ENCODE measurements at places on chromosomes 12 and 14.

DNA sequence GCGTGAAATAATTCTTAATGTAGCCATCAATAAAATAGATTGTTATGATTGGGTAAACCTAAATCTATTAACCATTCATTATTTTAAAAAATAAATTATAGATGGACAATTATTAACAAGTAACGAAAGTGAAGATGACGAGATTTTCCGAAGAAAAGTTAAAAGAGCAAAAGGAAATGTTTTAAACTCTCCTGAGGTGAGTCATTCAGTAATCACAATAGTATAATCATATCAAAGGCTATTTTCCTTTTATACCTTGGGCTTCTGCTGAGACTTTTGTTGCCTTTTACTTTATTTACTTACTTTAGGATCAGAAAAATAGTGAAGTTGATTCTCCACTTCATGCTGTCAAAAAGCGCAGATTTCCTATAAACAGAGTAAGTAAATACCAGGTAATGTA lies 45.6 kb downstream of the FANCM start:
- no peaks in the 10 kb centered on the region for H3K27me3 ChIP-seq
- no peak overlapping the region for H3K4me3 ChIP-seq
- DNase-seq: no peak
- peaks cover 7% of the 10 kb centered on the region for H3K36me3 ChIP-seq
- H3K27ac ChIP-seq: no peak overlapping the region

DNA sequence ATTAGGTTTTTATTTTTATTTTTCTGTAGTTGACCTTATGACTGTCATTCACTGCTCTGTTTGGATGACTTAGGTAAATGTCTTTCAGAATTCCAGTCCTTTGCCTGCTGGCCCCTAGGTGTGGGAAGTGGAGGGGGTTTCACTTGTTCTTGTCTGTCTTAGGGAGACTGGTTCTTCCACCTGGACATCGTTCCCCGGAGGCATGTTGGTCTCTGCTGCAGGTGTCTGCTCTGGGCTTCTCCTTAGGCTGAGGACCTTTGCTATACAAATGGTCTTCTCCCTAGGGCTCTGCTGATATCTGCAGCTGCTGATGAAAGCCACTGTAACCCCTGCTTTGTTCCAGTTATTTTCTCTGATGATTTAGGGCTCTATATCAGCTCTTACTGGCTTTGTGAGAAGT lies 97.1 kb downstream of the OTOGL start:
- no peak overlapping the region for H3K27ac ChIP-seq
- peaks cover 5% of the 10 kb centered on the region for H3K4me1 ChIP-seq
- no peaks in the 10 kb centered on the region for H3K36me3 ChIP-seq
- no peaks in the 10 kb centered on the region for H3K27me3 ChIP-seq

DNA sequence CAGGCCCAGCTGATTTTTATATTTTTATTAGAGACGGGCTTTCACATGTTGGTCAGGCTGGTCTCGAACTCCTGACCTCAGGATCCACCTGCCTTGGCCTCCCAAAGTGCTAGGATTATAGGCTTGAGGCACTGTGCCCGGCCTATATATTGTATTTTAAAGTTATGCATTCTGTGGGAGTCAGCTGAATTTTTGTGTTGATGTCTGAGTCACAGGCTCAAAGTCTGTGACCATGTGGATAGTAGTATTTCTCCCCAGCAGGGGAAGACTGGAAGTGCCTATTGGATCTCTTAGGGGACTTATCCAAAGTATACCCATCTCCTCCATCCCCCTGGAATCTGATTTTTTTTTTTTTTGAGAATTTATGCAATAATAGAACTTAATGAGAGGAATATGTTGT lies 43.8 kb upstream of the ATF1 start:
- H3K27ac ChIP-seq: no peak overlapping the region
- H3K27me3 ChIP-seq: no peaks in the 10 kb centered on the region
- H3K4me1 ChIP-seq: no peaks in the 10 kb centered on the region

DNA sequence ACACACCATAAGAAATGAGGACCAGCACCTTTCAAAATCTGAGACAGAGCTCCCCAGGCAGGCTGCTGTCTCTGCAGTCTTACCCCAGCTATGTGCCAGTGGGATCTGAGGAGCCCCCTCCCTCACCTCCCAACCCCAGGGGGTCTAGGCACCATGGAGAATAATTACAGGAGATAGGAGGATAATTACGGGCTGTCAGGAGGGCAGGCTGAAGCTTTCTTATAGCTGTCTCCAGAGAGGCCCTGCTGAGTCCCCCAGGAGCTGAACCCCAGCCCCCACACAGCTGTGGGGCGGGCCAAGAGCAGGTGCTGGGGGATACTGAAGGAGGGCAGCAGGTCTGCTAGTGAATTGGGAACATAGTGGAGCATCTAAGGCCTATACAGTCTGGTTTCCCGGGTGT lies 6.8 kb downstream of the CPNE6 start:
- no peak overlapping the region for H3K27ac ChIP-seq
- H3K36me3 ChIP-seq: no peaks in the 10 kb centered on the region
- no peak for DNase-seq
- peaks cover 11% of the 10 kb centered on the region for H3K4me1 ChIP-seq
- H3K27me3 ChIP-seq: peaks cover 27% of the 10 kb centered on the region

DNA sequence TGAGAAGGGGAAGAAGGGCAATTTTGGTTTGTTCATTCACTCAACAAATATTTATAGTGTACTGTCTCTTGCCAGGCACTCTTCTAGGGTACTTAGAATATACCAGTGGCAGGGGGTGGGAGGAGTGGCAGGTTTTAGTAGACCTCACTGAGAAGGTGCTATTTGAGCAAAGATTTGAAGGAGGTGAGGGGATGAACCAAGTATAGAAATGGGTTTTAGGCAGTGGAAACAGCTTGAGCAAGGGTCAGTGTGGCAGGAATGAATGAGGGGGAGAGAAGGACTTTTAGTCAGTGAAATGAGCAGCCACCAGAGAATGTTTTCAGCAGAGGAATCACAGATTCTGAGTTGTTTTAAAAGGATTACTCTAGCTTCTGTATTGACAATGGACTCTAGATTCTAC lies 2.3 kb downstream of the PRIM1 start:
- H3K4me1 ChIP-seq: peaks cover 6% of the 10 kb centered on the region
- H3K27me3 ChIP-seq: no peaks in the 10 kb centered on the region
- no peak for DNase-seq
- H3K27ac ChIP-seq: no peak overlapping the region

- no peaks in the 10 kb centered on the region for H3K4me1 ChIP-seq
- no peak for DNase-seq
- H3K27me3 ChIP-seq: no peaks in the 10 kb centered on the region
- no peak overlapping the region for H3K4me3 ChIP-seq
- no peak overlapping the region for H3K27ac ChIP-seq
- no peaks in the 10 kb centered on the region for H3K36me3 ChIP-seq
These were observed 9.8 kb upstream of the IFNG start for GRCh38 chr12:68169213-68169889.

- no peak for DNase-seq
- H3K36me3 ChIP-seq: peaks cover 2% of the 10 kb centered on the region
- peaks cover 54% of the 10 kb centered on the region for H3K4me1 ChIP-seq
- H3K4me3 ChIP-seq: no peak overlapping the region
These were observed 5.1 kb downstream of the MON2 start for GRCh38 chr12:62471734-62472133.

GRCh38 chr14:82182646-82183045 lies 649.0 kb upstream of the SEL1L start:
- H3K4me1 ChIP-seq: no peaks in the 10 kb centered on the region
- DNase-seq: no peak
- H3K4me3 ChIP-seq: no peak overlapping the region
- no peaks in the 10 kb centered on the region for H3K36me3 ChIP-seq
- no peak overlapping the region for H3K27ac ChIP-seq

DNA sequence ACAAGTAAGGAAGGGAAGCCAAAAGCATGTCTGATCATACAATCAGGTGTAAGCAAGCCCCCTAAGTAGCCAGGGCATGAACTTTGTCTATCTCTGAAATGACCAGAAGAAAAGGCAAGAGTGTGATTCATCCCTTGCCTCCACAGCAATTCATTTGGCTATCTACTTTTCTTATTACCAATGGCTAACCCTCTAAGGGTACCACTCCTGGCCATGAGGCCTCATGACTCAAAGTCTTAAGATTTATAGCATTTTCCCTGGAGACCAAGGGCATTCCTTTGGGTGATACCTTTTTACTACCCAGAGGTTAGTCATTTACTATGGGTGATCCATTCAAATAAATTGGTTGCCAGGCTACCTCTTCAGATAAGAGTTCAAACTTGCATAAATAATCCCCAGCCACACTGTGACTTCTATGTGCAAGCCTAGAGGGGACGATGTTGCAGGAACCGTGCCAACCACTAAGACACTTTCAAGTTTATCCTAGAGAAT lies 1.5 kb upstream of the LGALS3 start:
- DNase-seq: no peak
- no peak overlapping the region for H3K27ac ChIP-seq
- H3K27me3 ChIP-seq: no peaks in the 10 kb centered on the region
- H3K4me1 ChIP-seq: peaks cover 13% of the 10 kb centered on the region

DNA sequence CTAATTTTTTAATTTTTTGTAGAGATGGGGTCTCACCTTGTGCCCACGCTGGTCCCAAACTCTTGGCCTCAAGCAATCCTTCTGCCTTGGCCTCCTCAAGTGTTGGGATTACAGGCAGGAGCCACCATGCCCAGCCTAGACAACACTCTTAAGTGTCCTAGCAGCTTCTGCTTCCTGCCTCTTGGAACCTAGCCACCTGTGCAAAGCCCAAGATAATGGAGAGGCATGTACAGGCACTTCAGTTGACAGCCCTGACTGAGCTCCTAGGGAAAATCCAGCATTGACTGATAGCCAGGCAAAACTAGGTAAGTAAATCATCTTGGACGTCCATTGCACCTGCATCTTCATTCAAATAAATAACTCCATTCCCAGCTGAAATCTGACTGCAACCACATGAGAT lies 15.5 kb downstream of the COX14 start:
- no peaks in the 10 kb centered on the region for H3K27me3 ChIP-seq
- H3K4me1 ChIP-seq: peaks cover 7% of the 10 kb centered on the region
- H3K36me3 ChIP-seq: peaks cover 41% of the 10 kb centered on the region
- no peak overlapping the region for H3K27ac ChIP-seq

DNA sequence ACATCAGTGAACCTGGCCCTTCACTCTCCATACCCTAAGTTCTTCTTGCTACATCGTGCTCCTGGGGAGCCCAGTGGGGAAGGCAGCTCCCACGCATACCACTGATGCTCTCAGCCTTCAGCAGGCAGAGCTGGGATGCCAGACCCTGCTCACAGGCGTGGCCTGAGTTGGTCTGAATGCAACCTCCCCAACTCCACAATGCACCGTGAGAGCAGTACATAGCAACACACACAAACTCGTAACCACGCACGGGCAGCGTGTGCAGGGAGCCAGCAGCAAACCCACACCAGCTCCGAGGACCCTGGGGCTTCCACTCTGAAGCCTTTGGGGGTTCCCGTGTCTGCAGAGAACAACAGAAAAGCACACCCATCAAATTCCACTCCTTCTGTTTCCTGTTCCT lies 37.3 kb downstream of the ANO2 start:
- H3K4me3 ChIP-seq: no peak overlapping the region
- no peaks in the 10 kb centered on the region for H3K27me3 ChIP-seq
- no peak overlapping the region for H3K27ac ChIP-seq
- DNase-seq: no peak
- no peaks in the 10 kb centered on the region for H3K4me1 ChIP-seq

- no peak for DNase-seq
- H3K36me3 ChIP-seq: no peaks in the 10 kb centered on the region
- no peak overlapping the region for H3K4me3 ChIP-seq
- H3K4me1 ChIP-seq: no peaks in the 10 kb centered on the region
These were observed 96.0 kb upstream of the WSCD2 start for GRCh38 chr12:108033090-108033489.

- no peak overlapping the region for H3K4me3 ChIP-seq
- DNase-seq: no peak
- H3K4me1 ChIP-seq: peaks cover 10% of the 10 kb centered on the region
- H3K27ac ChIP-seq: no peak overlapping the region
These were observed 84.4 kb downstream of the ACADS start for GRCh38 chr12:120810021-120810420.

- H3K4me3 ChIP-seq: no peak overlapping the region
- DNase-seq: no peak
- no peaks in the 10 kb centered on the region for H3K4me1 ChIP-seq
- peaks cover 5% of the 10 kb centered on the region for H3K27me3 ChIP-seq
- no peaks in the 10 kb centered on the region for H3K36me3 ChIP-seq
These were observed 60.7 kb upstream of the CAND1 start for GRCh38 chr12:67208281-67209067.

GRCh38 chr12:168763-169525 lies 45.0 kb downstream of the SLC6A12 start:
- H3K4me3 ChIP-seq: no peak overlapping the region
- no peaks in the 10 kb centered on the region for H3K36me3 ChIP-seq
- H3K4me1 ChIP-seq: peaks cover 52% of the 10 kb centered on the region
- no peaks in the 10 kb centered on the region for H3K27me3 ChIP-seq
- no peak overlapping the region for H3K27ac ChIP-seq
- DNase-seq: no peak

DNA sequence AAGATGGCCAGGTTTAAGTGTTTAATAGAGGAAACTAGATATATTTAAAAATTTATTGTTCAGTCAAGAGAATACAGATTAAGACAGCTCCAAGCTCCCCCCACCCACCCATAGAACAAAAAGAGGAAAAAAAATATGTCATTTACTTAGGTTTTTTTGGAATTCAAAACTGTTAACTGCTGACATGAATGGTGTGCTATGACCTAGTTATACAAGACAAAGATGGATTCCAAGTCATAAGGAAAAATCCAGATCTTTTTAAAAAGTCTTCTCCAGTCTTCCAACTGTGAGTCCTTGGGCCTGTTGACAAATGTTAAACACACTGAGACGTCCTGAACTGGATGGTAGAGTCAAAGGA lies 1.3 kb upstream of the SETD1B start:
- peak overlapping the region; percentile 84 for H3K4me3 ChIP-seq
- H3K36me3 ChIP-seq: peaks cover 5% of the 10 kb centered on the region

GRCh38 chr12:67333649-67334048 lies 64.5 kb downstream of the CAND1 start:
- no peaks in the 10 kb centered on the region for H3K36me3 ChIP-seq
- no peak for DNase-seq
- H3K27me3 ChIP-seq: no peaks in the 10 kb centered on the region
- no peaks in the 10 kb centered on the region for H3K4me1 ChIP-seq

DNA sequence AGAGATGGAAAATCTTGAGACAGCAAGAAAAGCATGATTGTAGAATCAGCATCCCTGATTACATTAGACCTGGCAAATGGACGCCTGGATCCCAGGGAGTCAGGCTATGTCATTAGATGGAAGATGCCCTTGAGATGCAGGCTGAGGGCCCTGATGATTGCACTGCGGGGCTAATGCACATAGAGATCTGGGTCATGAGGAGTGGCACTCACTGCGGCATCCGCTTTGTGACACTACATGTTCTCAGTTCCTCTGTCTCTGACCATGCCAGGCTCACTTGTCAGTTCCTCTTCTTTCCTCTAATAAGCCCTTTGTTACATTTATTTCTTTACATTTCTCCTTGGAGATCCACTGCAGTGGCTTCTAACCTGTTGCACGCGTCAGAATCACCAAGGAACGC lies 70.1 kb upstream of the GPATCH2L start:
- H3K27ac ChIP-seq: no peak overlapping the region
- no peaks in the 10 kb centered on the region for H3K4me1 ChIP-seq
- DNase-seq: no peak
- H3K4me3 ChIP-seq: no peak overlapping the region

- no peak overlapping the region for H3K27ac ChIP-seq
- peaks cover 56% of the 10 kb centered on the region for H3K36me3 ChIP-seq
- no peak overlapping the region for H3K4me3 ChIP-seq
- no peak for DNase-seq
These were observed 75.9 kb downstream of the DUSP16 start for GRCh38 chr12:12486661-12487240.

GRCh38 chr14:93859957-93860356 lies 67.2 kb upstream of the FAM181A start:
- DNase-seq: no peak
- H3K4me3 ChIP-seq: no peak overlapping the region
- H3K27me3 ChIP-seq: no peaks in the 10 kb centered on the region
- no peak overlapping the region for H3K27ac ChIP-seq
- H3K36me3 ChIP-seq: no peaks in the 10 kb centered on the region
- no peaks in the 10 kb centered on the region for H3K4me1 ChIP-seq

Measured in heart left ventricle (tissue), 16 donors.